Fibroblast of skin of abdomen (primary cell): ENCODE measurements at places on chromosomes 7 and 10.

DNA sequence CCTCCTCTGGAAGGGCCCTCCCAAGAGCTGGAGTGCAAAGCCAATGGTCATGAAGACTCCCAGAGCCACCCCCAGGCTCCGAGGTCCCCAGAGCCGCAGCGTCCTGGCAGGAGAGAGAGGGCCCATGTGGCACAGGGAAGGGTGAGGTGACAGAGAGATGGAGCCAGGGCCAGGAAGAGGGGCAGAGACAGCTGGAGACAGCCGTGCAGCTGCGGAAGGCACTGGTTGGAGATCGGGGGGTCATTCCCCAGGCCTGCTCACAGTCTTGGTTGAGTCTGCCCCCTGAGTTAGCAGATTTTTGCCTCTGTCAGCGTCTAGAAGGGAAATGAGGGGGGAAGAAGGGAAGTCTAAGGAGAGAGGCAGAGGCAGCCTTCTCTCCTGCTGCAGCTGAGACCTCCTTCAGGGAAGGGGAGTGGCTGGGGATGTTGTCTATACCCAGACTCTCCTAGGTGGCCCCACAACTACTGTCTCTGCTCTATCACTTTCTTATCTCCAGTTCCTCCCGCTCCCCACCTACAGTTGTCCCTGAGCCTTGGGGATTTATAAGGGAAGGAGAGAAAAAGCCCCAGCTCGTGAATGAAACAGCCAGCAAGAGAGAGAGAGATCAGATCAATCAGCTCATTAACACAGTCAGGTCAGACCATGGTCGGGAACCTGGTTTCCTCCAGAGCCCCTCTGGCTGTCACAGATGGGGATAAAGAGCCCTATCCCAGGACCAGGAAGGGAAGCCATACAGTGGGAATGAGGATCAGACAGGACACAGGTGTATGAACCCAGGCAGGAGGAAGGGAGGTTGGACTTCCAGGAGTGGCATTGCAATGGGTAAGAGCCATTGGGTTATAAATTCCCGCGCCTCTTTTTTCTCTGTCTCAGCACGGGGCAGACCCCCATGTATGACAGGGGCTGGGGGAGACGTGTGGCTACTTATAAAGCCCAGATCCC lies 1.2 kb downstream of the GAL3ST4 start:
- DNase-seq = no peak

- no peak for DNase-seq
Observed at GRCh38 chr10:101038484-101038883, 7.5 kb downstream of the SFXN3 start.

- DNase-seq = no peak
Observed at GRCh38 chr7:52107355-52107754, 790.7 kb upstream of the COBL start.

- DNase-seq = no peak
Observed at GRCh38 chr10:11381511-11381910, 229.9 kb downstream of the USP6NL start.

- DNase-seq = no peak
Observed at GRCh38 chr7:29202651-29203069, 8.1 kb downstream of the CHN2 start.

GRCh38 chr7:132125096-132125495 lies 451.2 kb downstream of the PLXNA4 start:
- no peak for DNase-seq

- no peak for DNase-seq
Observed at GRCh38 chr7:155882596-155882995, 70.3 kb upstream of the SHH start.

DNA sequence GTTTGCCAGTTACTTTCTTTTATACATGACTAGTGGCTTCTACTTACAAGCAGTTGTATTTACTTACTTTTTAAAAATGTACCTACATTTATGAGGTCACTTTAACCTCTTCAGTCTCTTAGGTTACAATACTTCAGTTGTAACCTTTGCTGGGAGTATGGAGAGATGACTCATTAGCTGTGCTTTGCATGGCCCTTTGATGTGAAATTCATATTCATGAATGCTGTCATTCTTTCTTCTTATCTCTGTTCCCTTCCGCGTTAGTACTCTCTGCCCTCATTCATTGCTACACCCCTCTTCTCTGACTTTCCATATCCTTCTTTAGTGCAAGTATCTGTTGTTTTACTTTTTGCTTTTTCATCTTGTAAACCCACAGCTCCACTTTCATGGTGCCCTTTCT lies 164.3 kb downstream of the BMPER start:
- no peak for DNase-seq

GRCh38 chr10:19977097-19977521 lies 160.9 kb downstream of the PLXDC2 start:
- no peak for DNase-seq

- no peak for DNase-seq
Observed at GRCh38 chr7:22729180-22729825, 2.3 kb downstream of the IL6 start.

GRCh38 chr7:105649727-105650381 lies 68.6 kb upstream of the EFCAB10 start:
- DNase-seq = peak; percentile 74

GRCh38 chr7:45576249-45576929 lies 2.2 kb downstream of the ADCY1 start:
- DNase-seq = peak; percentile 7

DNA sequence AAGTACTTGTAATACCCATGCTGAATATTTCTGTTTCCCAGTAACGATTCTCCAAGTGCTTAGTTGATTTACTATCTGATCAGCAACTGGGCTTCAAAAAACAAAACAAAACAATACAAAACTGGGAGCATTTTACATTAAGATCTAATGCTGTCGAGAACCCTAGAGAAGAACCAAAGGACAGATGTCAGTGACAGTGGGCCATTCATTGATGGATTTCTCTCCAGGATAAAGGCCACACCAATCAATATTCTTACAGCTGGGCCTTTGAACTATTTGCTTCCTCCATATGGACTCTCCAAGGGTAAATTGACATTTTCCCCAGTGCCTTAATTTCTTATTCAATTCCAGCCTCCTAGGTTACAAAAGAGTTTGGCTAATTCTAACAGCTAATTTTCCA lies 217.5 kb downstream of the ADAM12 start:
- no peak for DNase-seq

DNA sequence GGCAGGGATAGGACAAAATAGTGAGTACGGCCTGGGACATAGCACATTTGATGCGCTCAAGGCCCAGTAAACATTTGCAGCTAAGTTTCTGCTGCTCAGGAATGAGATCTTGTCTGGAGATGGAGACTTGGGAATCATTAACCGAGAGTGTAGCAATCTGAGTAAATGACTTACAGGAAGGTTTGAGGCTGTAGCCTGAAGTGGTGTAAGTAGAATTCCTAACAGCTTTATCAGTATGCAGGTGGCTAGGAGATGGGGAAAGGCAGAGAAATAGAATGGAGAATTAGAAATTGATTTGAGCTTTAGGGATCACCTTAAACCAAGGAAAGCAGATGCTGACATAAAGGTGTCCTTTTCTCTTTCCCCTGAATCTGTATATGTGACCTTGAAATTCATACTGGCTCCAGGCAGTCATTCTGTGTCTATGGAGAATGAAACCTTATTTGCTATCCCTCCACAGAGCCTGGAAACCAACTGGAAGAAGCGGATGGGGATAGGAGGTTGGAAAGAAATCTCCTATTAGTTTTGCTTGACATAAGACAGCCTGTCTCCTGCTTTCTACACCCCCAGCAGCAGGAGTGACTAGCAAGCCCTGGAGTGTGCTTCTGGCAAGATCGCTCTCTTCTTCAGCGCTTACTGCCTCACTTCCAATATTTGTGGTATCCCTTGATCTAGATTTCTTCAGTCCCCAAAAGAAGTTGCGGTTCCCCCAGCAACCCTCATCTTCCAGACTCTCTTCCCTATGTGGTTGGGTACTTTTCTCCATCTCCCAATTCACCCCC lies 6.4 kb upstream of the PON2 start:
- no peak for DNase-seq

DNA sequence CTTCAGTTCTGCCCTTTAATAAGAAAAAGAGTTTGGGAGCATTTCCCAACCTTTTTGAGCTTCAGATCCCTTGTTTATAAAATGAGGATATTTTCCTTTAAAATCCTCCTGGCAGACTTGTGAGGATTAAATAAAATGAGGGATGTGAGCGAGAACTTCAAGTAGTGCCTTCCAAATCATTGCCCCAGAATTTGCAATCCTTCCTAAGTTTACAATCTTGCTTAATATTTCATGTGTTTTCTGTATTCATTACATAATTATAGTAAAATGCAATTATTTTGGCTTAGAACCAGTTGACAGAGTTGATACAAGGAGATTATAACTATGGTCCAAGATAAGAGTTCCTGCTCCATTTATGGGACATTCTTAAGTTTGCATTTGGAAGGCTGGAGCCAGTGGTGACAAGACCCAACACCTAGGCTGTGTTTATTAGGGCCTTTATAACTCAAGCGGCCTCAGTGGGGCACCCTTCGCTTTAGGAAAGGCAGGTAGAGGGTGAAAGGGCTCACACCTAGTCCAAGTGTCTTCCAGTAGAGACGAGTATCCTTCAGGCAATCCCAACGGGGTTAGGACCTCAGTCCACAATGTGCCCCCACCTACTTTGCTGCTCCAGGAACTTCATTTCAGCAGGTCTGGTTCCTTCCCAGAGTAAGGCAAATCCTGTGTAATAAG lies 317.5 kb downstream of the WDR11 start:
- no peak for DNase-seq

GRCh38 chr10:7306147-7306546 lies 104.7 kb downstream of the SFMBT2 start:
- no peak for DNase-seq

DNA sequence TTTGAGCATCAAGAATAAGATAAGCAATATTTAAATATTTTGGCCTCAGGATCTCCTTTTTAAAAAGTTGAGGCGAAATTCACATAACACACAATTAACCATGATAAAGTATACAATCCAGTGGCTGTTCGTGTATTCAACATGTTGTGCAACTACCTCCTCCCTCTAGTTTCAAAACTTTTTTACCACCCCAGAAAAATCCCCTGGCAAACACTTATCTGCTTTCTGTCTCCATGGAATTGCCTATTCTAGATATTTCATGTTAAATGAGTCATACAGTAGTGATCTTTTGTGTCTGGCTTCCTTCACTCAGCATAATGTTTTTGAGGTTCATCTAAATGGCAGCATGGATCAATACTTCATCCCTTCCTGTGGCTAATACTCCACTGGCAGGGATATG lies 31.8 kb upstream of the IL15RA start:
- DNase-seq = peak; percentile 40

GRCh38 chr7:110105840-110106239 lies 985.1 kb upstream of the LRRN3 start:
- DNase-seq = no peak

GRCh38 chr10:26544932-26545331 lies 106.8 kb downstream of the APBB1IP start:
- no peak for DNase-seq

GRCh38 chr7:110521357-110521911 lies 569.5 kb upstream of the LRRN3 start:
- no peak for DNase-seq

DNA sequence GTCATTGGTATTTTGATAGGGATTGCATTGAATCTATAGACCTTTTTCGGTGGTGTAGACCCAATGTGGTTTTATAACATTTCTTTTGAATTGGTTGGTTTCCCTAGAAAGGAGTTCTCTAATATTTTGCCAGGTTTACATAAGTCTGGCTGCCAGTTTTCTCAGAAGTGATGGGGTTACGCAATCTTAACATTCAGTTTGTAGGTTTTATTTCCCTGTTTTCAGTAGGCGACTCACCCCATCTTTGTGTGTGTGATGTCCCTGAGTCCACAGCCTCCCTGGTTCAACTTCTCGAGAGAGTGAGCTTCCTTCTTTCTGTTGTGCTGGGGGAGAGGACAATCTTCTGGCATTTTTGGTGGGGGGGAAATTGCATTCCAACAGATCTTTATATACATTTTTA lies 9.6 kb upstream of the KIF5B start:
- peak; percentile 78 for DNase-seq

DNA sequence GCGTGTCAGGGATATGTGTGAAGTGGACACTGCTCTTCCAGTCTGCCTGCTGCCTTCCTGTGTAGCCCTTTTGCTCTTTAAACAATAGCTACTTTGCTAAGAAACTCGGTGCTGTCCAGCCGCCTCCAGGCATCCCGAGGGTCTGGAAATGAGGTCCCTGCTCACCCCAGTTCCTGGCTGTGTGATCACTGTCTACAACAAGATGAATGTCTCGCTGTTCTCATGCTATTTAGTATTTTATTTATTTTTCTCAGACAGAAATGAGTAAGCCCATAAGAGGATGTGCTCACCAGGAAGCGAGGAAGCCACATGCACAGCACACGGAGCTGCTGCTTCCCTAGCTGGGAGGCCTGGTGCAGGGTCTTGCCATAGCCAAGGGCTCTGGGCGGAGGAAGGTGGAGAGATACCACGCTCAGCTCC lies 167.0 kb upstream of the PITRM1 start:
- peak; percentile 60 for DNase-seq

GRCh38 chr10:80538481-80539185 lies 931 bp downstream of the SH2D4B start:
- no peak for DNase-seq

DNA sequence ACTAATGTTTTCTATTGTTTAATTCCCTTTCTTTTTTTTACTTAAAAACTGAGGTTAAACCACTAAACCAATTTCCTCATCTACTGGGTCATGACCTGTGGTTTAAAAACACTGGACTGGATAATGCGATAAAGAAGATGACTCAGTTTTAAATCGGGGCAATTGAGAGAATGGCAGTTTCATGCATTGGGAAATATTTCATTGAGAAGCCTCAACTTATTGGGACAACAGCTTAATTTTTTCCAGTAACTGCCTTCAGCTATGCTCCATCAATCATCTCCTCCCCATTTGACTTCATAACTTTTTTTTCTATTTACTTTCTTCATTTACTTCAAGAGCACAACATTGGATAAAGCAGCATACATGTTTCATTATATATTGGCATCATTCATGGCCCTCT lies 61.8 kb upstream of the MET start:
- DNase-seq = peak; percentile 2
